SW480 (cell line): ENCODE measurements at places on chromosomes 12 and 14.
A peak's percentile ranks its signal among the peaks of the same experiment; 100 is the strongest.

DNA sequence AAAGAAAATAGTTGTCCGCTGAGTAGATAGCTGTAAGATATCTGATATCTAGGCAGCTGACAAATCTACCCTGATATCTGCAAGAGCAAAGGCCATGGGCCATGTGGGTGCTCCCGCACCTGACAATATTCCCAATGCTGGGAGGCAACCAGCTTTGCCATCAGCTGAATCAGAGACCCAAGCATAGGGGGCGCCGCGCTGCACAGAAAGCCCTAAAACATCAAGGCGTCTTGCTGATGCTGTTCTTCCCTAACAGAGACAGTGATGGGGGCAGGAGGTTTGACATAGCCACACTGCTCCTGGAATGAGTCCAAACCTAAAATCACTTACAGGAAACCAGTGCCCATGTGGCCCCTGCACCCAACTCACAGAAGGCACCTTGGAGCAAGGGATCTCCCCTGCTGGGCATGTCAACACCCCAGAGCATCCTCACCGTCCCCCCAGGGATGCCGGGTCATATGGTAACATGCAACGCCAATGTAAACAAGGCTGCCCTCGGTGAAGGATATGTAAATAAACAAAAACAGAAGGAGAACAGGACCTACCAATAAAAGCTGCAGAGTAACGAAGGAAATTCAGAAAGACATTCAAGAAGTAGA is 199.5 kb downstream of the TMEM132D start:
- no peak for DNase-seq

GRCh38 chr12:44972746-44973421 is 78.0 kb downstream of the DBX2 start:
- peak; percentile 22 for DNase-seq

- no peak for DNase-seq
Observed at GRCh38 chr14:39472078-39472477, 39.8 kb upstream of the FBXO33 start.

- DNase-seq: no peak
Observed at GRCh38 chr14:99256483-99256874, 15.5 kb downstream of the BCL11B start.

DNA sequence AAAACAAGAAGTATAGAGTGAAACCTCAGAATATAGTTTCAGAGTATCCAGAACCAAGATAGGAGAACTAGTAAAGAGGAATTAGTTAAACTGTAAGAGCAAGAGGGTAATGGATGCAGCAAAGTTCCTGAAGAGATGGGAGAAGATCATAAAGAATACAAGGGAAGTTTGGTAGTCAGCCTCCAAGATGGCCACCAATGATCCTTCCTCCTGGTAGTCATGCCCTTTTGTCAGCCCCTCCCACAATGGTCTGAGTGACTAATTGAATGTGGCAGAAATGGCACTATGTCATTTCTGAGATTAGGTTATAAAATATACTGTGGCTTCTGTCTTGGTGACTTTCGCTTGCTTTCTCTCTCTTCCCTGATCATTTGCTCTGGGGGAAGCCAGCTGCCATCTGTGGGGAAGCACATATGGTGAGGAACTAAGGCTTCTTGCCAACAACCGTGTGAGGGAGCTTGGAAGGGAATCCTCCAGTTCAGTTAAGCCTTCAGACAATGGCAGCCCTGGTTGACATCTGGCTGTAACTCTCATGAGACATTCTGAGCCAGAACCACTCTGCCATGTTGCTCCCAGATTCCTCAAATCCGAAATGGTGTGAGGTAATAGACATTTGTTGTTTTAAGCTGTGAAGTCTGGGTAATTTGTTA is 55.3 kb upstream of the AMN1 start:
- DNase-seq: no peak

DNA sequence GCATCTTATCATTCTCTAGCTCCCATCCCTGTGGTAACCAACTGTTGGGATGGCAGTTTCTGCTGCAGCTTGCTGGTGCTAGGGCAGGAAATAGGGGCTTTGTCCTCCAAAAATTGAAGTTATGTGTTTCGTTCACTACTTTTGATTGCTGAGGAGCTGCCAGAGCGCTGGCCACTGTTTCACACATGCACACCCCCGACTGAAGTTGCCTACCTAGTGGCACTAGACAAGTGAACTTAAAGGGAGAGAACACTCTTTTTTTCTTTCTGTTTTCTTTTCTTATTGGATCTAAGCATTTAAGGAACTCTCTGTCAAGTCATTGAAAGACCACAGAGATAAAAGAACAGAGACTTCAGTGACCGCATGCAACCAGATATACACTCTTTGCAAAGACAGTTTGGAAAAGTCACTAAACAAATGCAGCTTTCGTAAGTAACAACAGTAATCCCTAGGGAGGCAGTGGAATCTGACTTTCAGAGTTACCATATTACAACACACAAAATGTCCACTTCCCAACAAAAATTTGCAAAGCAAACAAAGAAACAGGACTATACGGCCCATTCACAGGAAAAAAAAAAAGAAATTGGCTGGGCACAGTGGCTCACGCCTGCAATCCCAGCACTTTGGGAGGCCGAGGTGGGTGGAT is 12.0 kb downstream of the TFCP2 start:
- no peak for DNase-seq

GRCh38 chr14:92683041-92683440 is 65.4 kb downstream of the LGMN start:
- no peak for DNase-seq

DNA sequence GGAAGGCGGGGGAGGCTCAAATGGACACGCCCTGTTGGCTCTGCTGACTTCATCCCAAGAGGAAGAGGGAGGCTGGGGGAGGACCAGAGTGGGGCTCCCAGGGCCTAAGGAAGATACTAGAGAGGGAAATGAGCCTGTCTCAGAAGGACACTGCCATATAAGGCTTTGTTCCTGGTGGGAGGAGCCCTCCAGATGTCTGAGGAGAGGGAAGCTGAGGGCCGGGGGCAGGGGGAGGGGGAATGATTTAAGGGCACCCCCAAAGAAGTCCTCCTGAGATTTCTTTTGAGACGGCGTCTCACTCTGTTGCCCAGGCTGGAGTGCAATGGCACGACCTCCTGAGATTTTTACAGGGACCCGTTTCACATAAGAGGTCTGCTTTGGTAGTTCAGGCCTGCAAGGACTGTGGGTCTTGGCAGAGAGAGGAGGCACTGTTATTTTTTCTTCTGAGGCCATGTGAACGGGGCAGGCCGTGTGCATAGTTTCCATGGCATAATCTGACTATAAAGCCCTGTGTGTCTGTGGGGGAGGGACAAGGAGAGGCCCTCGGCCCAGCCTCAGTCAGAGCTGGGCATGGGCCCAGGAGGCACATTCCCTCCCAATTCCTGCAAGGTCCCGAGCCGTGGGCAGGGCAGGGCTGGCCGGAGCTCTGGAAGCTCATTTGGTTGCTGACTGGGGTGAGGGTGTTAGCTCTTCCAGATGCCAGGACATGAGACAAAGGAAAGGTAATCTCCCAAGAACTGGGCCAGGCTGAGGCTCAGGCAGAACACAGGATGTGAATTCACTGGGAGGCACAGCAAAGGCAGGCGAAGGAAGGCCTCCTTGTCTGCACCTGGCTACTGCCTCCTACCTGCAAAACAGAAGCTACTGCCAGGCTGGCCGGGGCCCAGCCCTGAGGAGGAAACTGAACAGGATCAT is 22.2 kb upstream of the PLEKHG3 start:
- no peak for DNase-seq

DNA sequence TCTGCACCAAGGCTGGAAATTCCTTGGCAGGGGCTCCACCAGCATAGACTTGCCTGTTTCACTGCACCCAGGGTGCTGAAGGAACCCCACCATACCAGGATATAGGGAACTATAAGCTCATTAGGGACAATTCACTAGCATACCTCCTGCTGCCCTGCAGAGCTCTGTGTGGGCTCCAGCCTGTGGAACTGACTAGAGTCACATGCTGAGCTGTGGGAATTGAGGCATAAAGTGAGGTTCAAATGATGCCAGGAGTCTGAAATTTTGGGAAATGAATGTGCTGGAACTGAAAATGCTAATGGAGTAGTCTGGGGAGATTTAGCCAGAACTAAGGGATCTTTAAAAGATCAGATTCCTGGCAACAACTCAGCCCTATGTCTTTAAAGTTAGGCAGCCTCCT is 7.3 kb upstream of the EMP1 start:
- no peak for DNase-seq

DNA sequence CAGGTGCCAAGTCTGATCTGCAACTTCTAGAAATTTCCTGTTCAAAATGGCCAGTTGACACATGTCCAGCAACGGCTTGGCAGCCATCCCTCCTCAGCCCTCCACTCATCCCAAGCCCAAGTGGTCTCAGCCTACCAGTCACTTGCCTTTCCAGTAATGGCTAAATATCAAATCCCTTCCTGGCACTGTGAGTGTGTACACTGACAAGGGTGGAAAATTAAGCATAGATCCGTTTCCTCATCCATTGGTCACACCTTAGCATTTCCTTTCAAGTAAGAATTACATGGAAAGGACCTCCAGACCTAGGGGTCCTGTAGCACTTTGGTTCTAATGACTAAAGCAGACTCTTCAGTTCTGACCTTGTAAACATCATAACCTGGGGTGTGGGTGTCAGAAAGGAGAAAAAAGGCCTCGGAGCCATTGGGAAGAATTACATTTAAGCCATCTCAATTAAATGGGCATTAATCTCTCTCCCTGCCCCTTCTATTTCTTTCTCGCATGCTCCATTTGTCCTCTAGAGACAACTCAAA is 15.4 kb downstream of the LLPH start:
- no peak for DNase-seq

DNA sequence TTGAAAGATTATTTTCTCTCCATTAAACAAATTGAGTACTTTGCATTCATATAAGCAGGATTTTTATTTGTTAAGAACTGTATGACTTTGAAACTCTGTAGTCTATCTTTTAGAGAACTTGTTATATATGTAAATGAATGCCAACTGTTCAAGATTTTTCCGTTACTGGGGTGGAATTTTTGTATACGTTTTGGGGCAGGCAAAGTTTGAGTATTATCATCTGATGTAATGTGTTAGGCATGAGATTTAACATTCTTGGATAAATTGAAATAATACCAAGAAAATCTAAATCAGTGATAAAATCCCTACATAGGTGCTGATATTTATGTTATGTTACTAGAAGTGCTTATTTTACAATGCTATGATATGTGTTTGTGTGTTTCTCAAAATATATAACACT is 8.4 kb downstream of the CNOT2 start:
- DNase-seq: no peak

GRCh38 chr12:673849-674248 is 10.6 kb upstream of the NINJ2 start:
- no peak for DNase-seq

- no peak for DNase-seq
Observed at GRCh38 chr14:66881596-66881995, 307.6 kb upstream of the GARIN2 start.

- DNase-seq: no peak
Observed at GRCh38 chr12:116458492-116458891, 100.7 kb upstream of the MAP1LC3B2 start.

GRCh38 chr12:100858656-100859055 is 64.1 kb downstream of the ANO4 start:
- DNase-seq: no peak

GRCh38 chr12:90060031-90060430 is 351.4 kb upstream of the ATP2B1 start:
- DNase-seq: no peak

DNA sequence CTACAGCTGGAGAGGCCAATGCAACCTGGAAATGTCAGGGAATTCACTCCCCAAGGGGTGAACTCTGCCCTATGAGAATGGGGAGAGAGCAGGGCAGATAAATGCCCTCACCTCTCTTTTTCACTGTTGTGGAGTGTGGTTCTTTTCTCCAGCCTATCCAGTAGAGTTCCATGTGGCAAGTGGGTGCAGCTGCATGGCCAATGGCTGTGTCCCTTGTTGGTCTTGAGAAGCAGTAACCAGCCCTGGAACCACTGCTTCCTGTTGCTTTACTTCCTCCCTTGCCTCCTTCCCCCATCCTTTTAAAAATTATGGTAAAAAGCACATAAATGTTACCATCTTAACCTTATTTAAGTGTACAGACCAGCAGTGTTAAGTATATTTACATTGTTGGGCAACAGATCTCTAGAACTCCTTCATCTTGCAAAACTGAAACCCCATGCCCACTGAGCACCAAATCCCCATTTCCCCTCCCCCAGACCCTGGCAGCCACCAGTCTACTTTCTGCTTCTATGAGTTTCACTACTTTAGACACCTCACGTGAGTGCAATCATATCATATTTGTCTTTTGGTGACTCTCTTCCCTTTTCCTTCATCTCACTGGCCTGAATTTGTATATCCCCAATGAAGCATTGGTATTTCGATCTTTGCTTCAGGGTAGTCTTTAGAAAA is 77.0 kb upstream of the GRIP1 start:
- DNase-seq: no peak

- DNase-seq: peak; percentile 82
Observed at GRCh38 chr12:54439521-54440255, 20.6 kb upstream of the ITGA5 start.

DNA sequence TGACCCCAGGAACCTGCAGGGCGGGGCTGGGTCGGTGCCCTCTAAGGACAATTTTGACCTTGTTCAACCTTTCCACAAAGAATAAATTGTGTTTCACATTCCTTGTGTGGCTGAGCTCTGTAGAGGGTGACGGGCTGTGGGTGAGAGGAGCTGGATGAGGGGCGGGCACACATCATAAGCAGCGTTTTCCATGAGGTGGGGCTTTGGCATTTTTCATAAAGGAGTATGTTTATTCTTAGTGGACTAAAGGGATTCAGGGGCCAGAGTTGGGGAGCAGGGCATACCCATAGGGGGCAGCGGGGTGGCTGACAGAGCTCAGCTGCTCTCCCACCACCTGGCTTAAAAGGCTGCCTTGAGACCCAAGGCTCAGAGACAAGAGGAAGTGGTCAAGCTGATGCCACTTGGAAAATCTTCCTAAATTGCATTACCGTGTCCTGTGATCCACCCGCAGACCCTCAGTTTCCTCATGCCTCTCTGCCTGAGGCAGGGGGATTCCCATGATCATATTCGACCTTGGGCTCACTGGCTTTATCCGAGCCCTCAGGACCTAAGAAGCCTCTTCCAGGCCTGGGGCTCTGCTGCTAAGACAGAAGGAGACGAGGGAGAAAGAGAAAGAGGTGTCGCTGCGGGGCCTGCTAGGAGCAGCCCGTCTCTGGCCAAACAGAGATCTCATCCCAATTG is 11.4 kb downstream of the MMP14 start:
- no peak for DNase-seq

- DNase-seq: no peak
Observed at GRCh38 chr12:13628067-13628466, 353.3 kb downstream of the GRIN2B start.

DNA sequence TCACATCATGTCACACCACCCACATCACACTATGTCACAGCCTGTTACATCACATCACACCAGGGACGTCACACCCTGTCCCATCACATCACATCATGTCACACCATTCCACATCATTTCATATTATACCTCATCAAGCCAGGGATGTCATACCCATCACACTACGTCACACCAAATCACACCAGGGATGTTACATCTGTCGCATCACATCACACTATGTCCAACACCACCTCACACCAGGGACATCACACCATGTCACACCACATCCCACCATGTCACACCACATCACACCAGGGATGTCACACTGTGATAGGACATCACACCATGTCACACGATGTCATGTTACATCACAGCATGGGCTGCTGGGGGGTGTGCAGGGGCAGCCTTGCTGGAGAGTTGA is 110.6 kb downstream of the TMEM121 start:
- no peak for DNase-seq

GRCh38 chr12:108367436-108367835 is 28.3 kb upstream of the CMKLR1 start:
- DNase-seq: no peak
